HFF-Myc (cell line): ENCODE measurements at places on chromosomes 3 and 15.

GRCh38 chr3:13349823-13350222, 70.3 kb downstream of the NUP210 start:
- DNase-seq, result no peak

- DNase-seq, result no peak
Measured at GRCh38 chr3:31039145-31039544, 144.7 kb upstream of the GADL1 start.

GRCh38 chr3:148372206-148372875, 325.4 kb upstream of the AGTR1 start:
- no peak for DNase-seq

DNA sequence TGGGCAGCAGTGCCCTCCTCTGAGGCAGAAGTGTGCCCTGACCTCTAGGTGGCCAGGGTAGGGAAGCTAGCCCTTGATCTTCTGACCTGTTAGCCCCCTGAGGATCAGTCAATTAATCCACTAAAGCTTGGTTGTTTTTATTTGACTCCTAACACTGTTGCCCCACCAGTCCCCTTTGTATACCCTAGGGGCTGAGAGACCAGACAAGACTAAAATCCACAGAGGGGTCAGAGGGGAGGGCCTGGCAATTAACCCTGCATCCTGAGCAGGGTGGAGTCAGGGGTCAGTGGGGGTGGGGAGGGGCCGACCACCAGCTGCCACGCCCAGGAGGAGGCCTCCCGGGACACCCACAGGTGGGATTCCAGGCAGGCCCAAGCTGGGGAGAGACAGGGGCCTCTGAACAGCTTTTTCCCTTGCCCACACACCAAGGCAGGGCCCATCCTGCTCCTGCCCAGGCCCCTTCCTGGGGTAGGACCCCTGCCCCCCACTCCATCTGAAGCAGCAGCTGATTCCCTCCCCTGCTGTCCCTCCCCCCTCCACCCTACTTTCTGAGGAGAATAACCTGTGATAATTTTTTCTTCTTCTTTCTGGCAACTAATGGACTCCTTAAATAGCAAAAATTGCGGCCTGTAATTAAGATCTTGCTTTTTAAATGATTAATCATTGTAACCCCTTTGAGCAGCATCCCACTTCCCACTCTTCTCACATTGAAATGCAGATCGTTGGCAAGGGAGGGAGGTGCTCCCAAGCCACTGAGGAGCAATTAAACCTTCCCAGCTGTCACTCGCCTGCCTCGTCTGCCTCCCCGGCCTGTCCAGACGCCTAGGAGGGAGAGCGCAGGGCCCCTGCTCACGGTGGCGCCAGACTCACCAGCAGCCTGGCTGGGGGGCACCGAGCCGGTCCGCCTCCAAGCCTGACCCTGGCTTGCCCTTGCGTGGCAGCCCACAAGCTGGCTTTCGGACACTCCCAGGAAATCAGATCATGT, 51.9 kb downstream of the RHCG start:
- no peak for DNase-seq

DNA sequence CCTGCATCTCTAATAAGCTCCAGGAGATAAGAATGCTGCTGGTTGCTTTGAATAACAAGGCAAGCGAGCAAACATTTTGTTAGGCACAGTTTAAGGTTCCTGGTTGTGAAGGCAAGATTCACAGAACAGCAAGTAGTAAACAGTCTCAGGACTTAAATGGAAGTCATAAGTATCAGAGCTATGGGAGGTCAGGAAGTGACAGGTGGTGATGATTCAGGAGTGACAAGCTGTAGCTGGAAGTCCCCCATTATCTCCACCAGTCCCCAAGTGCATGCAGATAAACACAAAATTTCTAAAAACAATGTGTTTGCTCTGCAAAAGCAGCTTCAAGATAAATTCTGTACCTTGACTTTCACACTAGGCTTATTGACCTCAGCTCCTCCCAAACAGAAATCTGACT, 3.3 kb downstream of the FETUB start:
- no peak for DNase-seq

GRCh38 chr15:66747223-66747622, 45.2 kb downstream of the SMAD6 start:
- no peak for DNase-seq

- no peak for DNase-seq
Measured at GRCh38 chr3:45964139-45964538, 20.9 kb downstream of the CXCR6 start.

DNA sequence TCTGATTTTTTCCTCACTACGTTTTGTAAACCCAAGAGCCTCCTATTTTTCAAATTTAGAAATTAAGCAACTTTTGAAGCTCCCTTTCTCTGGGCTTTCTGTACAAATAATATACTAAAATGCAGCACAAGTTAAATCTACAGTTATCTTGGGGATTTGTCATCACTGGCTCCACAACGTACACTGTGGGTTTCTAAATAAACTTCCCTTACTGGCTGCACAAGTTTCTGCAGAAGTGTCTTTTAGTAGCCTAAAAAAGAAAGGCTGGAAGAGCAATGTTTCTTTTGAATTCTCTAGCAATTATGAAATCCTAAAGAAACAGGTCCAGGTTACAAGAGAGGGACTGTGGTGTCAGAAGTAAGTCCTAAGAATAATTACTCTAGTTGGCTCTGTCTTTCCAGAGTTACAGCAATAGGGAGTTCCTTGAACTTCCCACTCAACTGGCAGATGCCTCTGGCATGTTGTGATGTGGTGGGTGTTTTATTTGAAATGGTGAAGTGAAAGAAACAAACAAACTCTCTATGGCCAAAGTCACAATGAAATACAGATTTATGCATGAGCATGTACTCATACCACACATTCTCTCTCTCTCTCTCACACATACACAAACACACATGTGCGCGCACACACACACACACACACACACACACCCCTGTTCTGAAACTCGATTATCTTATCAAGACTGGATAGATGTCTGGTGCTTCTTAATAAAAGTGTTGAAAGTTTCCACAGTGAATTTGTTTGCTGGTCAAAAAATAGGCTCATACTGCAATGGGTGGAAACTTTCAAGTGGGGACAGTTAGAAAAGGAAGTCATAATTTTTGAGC, 198.2 kb downstream of the SSR3 start:
- no peak for DNase-seq
